ENCODE measurements at places on chromosomes 2 and 18.

- DNase-seq = no peak
These were observed 39.1 kb upstream of the TWIST2 start for GRCh38 chr2:238808761-238809160.

DNA sequence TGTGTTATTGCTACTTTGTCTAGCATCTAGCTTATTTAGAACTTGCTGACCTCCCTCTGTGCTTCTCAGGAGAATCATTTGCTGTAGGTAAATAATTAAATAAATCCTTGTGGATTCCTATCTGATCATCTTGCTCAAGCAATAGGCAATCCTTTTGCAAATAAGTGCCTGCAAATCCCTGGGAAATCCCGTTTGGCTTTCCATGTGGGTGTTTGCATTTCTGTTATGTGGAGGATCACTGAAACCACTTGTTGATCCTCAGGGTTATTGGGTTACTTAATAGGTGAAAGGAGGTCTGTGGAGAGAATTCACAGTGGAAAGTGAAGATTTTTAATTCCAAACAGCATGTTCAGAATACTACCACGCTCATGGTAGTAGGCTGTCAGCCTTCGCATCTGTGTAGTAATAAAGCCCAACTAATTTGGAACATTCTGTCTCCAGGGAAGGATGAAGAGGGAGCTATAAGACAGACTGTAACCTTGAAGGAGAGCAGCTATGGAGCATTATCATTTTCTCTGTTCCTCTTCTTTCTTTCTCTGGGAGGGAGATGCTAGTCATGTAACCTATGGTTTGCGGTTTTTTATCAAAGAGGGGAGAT is 72.5 kb downstream of the GULP1 start:
- DNase-seq = no peak

- DNase-seq = no peak
These were observed 546 bp downstream of the CHPF start for GRCh38 chr2:219542931-219543595.

GRCh38 chr2:109432421-109432820 is 181.3 kb downstream of the SEPTIN10 start:
- no peak for DNase-seq

- no peak for DNase-seq
These were observed 200.6 kb downstream of the CTIF start for GRCh38 chr18:48739266-48740067.
